ENCODE measurements at places on chromosomes 2 and 18. TPM values are rescaled to one million over a fixed set of nuclear protein-coding genes. Genes with fewer than 3 reads are reported as not detected.

- no peak for DNase-seq
Measured at GRCh38 chr2:98717621-98718020, 13.3 kb downstream of the MGAT4A start.

GRCh38 chr2:179274749-179275148 lies 10.1 kb upstream of the SESTD1 start:
- DNase-seq, result no peak

- DNase-seq, result no peak
Measured at GRCh38 chr2:230267059-230267458, 41.5 kb downstream of the SP140 start.

- DNase-seq, result no peak
Measured at GRCh38 chr2:38485734-38486133, 108.7 kb upstream of the ATL2 start.

DNA sequence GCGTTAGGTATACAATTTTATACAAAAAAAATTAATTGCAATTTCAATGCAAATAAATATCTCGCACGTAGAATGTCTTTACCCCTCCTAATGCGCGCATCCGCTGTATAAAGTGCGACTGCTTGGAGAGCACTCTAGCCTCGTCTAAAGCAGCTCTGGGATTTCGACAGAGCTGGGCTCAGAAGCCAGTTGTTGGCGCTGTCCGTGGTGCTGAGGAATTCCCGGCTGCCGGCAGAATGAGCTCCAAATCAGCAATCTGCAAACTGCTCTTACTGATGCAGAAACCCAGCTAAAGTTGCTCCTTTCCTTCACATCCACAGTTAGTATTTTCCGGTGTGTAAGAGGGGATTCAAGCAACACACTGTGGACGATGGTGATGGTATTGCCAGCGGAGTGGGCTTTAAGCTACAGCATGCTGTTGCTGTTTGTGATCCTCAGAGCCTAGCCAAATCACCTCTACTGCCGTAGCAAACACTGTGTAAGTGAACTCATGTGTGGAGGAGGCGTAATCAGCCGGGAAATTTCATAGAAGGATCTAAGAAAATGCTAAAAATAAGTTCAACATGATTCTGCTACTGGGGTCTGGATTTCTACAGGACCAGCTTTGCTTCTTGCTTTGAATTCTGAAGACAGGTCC lies at the start of gene VWC2L:
VWC2L (plus strand) TSS at position 137 of the 637 bp plus-strand sequence. CDS start 3,140 bp downstream, outside the sequence.
- DNase-seq, result peak; percentile 77

Gene BMPR2
- total RNA-seq, result 44.5 TPM

Gene REG1B
- not detected for total RNA-seq

All from spinal cord (tissue), 10 donors.